A673 (cell line): ENCODE measurements at places on chromosomes 5 and 9. TPM values are rescaled to one million over a fixed set of nuclear protein-coding genes. Genes with fewer than 3 reads are reported as not detected.
A peak's percentile ranks its signal among the peaks of the same experiment; 100 is the strongest.

GRCh38 chr5:165805756-165806155 is 2300.3 kb downstream of the MAT2B start:
- H3K4me1 ChIP-seq, result no peaks in the 10 kb centered on the region
- H3K4me3 ChIP-seq, result no peak overlapping the region
- peak; percentile 2 for DNase-seq
- H3K27me3 ChIP-seq, result peaks cover 4% of the 10 kb centered on the region
- H3K36me3 ChIP-seq, result no peaks in the 10 kb centered on the region
- H3K27ac ChIP-seq, result no peak overlapping the region

GRCh38 chr5:107876261-107876660 is 205.5 kb upstream of the EFNA5 start:
- H3K36me3 ChIP-seq, result no peaks in the 10 kb centered on the region
- no peaks in the 10 kb centered on the region for H3K4me1 ChIP-seq
- DNase-seq, result no peak
- no peak overlapping the region for H3K27ac ChIP-seq
- H3K4me3 ChIP-seq, result no peak overlapping the region

GRCh38 chr5:143311428-143311827 is 92.1 kb downstream of the NR3C1 start:
- H3K27ac ChIP-seq, result no peak overlapping the region
- no peaks in the 10 kb centered on the region for H3K36me3 ChIP-seq
- DNase-seq, result no peak
- no peak overlapping the region for H3K4me3 ChIP-seq
- H3K27me3 ChIP-seq, result no peaks in the 10 kb centered on the region
- no peaks in the 10 kb centered on the region for H3K4me1 ChIP-seq

GRCh38 chr5:54242297-54242696 is 68.1 kb downstream of the ARL15 start:
- H3K4me3 ChIP-seq, result no peak overlapping the region
- H3K4me1 ChIP-seq, result no peaks in the 10 kb centered on the region
- no peak for DNase-seq
- H3K36me3 ChIP-seq, result no peaks in the 10 kb centered on the region

GRCh38 chr5:120823328-120823727 is 359.2 kb downstream of the PRR16 start:
- H3K36me3 ChIP-seq, result no peaks in the 10 kb centered on the region
- DNase-seq, result no peak
- no peak overlapping the region for H3K27ac ChIP-seq
- H3K4me1 ChIP-seq, result no peaks in the 10 kb centered on the region
- H3K4me3 ChIP-seq, result no peak overlapping the region

DNA sequence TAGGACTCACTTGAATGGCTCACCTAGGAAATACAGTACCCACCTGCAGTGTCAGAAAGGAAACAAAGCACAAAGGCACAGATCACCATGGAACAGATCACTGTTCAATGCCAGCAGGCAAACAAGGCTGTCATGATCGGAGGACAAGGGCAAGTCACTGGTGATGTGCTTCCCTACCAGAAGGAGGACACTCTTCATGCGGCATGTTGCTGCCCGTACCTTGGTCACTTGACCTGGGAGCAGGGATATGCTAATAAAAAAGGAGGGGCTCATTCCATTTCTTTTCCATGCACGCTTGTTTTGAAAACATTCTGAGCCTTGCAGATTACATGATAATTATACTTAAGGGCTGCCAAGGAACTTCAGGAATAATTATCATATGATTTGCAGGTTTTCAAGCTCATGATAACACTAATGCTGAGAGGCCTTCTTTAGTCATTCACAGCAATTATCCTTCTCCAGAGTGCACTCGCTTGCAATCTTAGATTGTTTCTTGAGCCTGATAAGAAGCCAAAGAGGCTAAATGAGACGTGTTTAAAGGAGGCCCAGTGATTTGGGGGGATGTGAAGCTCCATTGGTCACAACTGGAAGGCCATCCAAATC is 36.1 kb upstream of the STARD4 start:
- DNase-seq, result no peak
- H3K4me1 ChIP-seq, result peaks cover 5% of the 10 kb centered on the region
- H3K36me3 ChIP-seq, result no peaks in the 10 kb centered on the region
- H3K27me3 ChIP-seq, result no peaks in the 10 kb centered on the region

DNA sequence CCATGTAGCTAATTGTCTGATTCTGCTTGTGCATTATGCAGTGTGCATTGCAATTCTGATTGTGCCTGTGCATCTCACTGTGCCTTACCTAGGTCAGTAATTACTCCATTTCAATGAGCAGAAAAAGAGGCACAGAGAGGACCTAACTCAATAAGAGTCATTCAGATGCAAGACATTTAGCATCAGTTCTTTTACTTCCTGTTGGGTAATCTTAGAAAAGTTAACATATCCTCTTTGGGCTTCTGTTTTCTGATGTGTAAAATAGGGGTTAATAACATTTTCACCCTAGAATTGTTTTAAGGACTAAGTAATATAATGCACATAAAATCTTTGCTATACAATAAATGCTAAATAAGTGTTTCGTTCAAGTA is 7.0 kb upstream of the DCTN4 start:
- no peak for DNase-seq
- H3K4me1 ChIP-seq, result peaks cover 7% of the 10 kb centered on the region
- H3K27me3 ChIP-seq, result no peaks in the 10 kb centered on the region
- no peak overlapping the region for H3K4me3 ChIP-seq
- no peak overlapping the region for H3K27ac ChIP-seq

GRCh38 chr5:44183753-44184152 is 205.5 kb downstream of the FGF10 start:
- no peak overlapping the region for H3K4me3 ChIP-seq
- H3K4me1 ChIP-seq, result no peaks in the 10 kb centered on the region
- no peaks in the 10 kb centered on the region for H3K36me3 ChIP-seq
- no peak overlapping the region for H3K27ac ChIP-seq
- no peak for DNase-seq
- H3K27me3 ChIP-seq, result no peaks in the 10 kb centered on the region

- H3K27me3 ChIP-seq, result no peaks in the 10 kb centered on the region
- no peak for DNase-seq
- no peak overlapping the region for H3K4me3 ChIP-seq
- no peak overlapping the region for H3K27ac ChIP-seq
These were observed 111.8 kb upstream of the LHFPL2 start for GRCh38 chr5:78760366-78760765.

GRCh38 chr5:39131210-39132127 is 57.3 kb upstream of the RICTOR start:
- no peaks in the 10 kb centered on the region for H3K4me1 ChIP-seq
- H3K27me3 ChIP-seq, result peaks cover 9% of the 10 kb centered on the region
- H3K4me3 ChIP-seq, result no peak overlapping the region
- H3K27ac ChIP-seq, result no peak overlapping the region
- no peaks in the 10 kb centered on the region for H3K36me3 ChIP-seq

- no peaks in the 10 kb centered on the region for H3K4me1 ChIP-seq
- H3K36me3 ChIP-seq, result no peaks in the 10 kb centered on the region
- no peaks in the 10 kb centered on the region for H3K27me3 ChIP-seq
- DNase-seq, result no peak
- H3K4me3 ChIP-seq, result no peak overlapping the region
- H3K27ac ChIP-seq, result no peak overlapping the region
These were observed 73.0 kb downstream of the SLC12A2 start for GRCh38 chr5:128156521-128156920.

GRCh38 chr5:100551183-100551582 is 16.0 kb downstream of the FAM174A start:
- H3K36me3 ChIP-seq, result no peaks in the 10 kb centered on the region
- H3K27me3 ChIP-seq, result no peaks in the 10 kb centered on the region
- DNase-seq, result no peak
- no peak overlapping the region for H3K4me3 ChIP-seq
- no peaks in the 10 kb centered on the region for H3K4me1 ChIP-seq

- H3K27me3 ChIP-seq, result peaks cover 42% of the 10 kb centered on the region
- H3K36me3 ChIP-seq, result no peaks in the 10 kb centered on the region
- no peak overlapping the region for H3K27ac ChIP-seq
- no peak for DNase-seq
- no peak overlapping the region for H3K4me3 ChIP-seq
These were observed 41.2 kb upstream of the RAPGEF1 start for GRCh38 chr9:131781069-131781468.

The RAB3C gene
- total RNA-seq, result 0.07 and 0.64 TPM in 2 replicates

The ADCY2 gene
- 0.28 and 0.34 TPM in 2 replicates for total RNA-seq

The PCDHGA11 gene
- 34.9 and 35.5 TPM in 2 replicates for total RNA-seq

The CTNND2 gene
- not detected in 2 replicates for total RNA-seq
